ENCODE measurements at places on chromosomes 12 and 14. TPM values are rescaled to one million over a fixed set of nuclear protein-coding genes. Genes with fewer than 3 reads are reported as not detected.

The SOX5 gene
- under 0.01 TPM for total RNA-seq

The MMP19 gene
- 0.51 TPM for total RNA-seq

The RNASE7 gene
- total RNA-seq: not detected

The SCNN1A gene
- total RNA-seq: under 0.01 TPM

The KRT75 gene
- not detected for total RNA-seq

The WSCD2 gene
- total RNA-seq: not detected

The SLC5A8 gene
- total RNA-seq: under 0.01 TPM

The MARS1 gene
- total RNA-seq: 77.4 TPM
